ENCODE measurements at places on chromosomes 3 and 15.

- DNase-seq: no peak
These were observed 7.6 kb upstream of the FOXP1 start for GRCh38 chr3:71591101-71591500.

- DNase-seq: no peak
These were observed 463.0 kb downstream of the ERC2 start for GRCh38 chr3:56005196-56005805.

GRCh38 chr3:168511428-168512014 is 415.8 kb upstream of the GOLIM4 start:
- no peak for DNase-seq

- DNase-seq: no peak
These were observed 8.3 kb downstream of the ARL13B start for GRCh38 chr3:93988283-93988682.

DNA sequence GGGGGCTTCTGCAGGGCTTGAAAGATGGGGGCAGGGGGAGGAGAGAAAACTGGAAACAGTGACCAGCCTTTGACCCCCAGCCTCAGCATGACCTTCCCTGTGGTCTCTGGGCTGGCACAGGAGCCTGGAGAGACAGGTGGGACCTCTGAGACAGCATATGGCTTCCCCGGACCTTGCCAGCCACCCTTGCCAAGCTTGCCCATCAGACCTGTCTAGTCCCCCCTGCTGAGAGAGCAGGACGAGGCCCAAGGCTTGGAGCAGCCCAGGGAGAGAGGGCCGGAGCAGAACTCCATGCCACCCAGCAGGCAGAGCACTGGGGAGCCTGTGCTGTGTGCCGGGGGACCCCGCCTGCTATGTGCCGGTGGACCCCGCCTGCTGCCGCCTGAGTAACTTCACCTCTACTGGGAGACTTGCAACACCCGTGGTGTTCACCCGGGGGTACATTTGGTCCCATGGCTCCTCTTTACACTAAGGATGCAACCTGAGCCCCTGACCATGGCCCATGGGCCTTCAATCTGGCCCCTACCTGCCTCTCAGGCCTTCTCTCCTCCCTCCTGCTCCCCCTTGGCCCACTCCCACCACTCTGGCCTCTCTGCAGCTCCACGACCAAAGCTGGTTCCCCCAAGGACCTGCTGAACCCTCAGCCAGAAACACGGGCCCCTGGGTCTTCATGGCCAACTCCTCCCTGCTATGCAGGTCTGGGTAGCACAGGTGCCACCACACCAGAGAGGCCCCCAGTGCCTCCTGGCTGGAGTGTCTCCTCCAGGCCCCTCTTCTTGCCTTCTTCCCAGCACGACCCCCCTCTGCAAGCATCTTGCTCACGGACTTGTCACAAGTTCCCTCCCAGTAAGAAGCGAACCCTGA is 21.1 kb upstream of the SLC41A3 start:
- DNase-seq: no peak

- DNase-seq: peak; percentile 60
These were observed 1.9 kb downstream of the AEN start for GRCh38 chr15:88623061-88623460.

- DNase-seq: no peak
These were observed 68.1 kb upstream of the LPP start for GRCh38 chr3:188085584-188086560.

DNA sequence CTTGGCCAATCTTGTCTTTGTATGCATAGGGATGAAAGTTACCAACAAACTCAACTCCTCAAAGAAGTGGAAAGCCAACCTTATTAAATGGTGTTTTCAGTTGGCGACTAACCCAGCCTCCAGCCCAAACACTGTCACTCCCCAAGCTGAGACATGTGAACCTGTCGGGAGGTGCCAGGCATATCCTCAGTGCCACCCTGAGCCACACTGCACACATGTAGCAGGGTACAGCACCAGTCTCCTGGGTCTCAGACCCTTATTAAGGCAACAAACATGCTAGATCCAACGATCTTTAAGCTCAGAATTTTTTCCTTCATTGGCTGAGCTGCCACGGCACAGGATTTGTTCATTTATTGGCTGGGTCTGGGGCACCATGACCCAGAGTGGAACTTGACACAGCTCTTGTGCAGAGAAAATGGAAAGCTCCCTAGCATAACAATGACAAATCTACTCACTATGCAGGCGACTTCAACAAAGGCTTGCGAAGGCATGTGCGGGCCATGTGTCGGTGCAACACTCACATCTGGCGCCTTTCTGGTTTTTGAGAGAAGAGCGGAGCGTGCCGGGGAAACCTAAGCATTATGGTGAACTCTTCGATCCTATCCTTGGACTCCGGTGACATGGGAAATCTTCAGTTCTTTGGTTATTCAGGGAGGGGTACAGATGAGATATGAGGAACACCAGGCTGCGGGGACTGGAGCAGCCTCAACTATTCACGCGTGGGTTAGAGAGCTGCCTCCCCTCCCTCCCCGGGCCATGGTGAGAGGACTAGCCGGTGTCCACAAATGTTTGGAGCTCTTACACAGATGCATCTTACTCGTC is 190.1 kb downstream of the FAM43A start:
- no peak for DNase-seq

- no peak for DNase-seq
These were observed 197.1 kb downstream of the UACA start for GRCh38 chr15:70566047-70566835.

GRCh38 chr15:70516408-70517193 is 246.8 kb downstream of the UACA start:
- DNase-seq: no peak

DNA sequence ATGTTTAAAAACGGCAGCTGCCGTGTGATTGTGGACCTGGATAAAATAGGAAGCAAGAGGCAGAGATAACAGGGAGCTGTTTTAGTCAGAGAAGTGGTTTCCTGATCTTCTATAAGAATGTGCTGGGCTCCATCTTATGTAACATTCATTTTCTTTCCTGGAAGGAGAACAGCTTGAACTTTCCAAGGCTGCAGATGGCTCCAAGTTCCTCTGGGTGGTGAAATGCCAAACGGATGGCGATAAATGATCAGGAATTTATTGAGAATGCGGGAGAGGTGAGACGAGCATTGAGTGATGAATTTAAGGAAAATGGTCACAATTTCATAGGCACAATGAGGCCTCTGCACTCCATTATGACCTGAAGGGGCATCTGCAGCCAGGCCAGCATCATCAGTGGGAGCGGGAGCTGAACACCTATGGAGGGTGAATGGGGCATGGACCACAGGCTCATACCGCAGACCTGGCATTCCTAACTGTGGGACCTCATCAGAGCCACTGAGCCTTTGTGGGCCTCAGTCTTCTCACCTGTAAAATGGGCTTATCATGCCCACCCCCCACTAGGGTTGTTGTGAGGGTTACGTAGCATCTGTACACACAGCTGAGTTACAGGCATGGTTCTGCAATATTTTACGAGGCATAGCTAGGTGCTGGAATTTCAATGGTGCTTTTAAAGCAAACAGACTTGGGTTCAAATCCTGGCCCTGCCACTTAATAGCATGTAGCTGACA is 17.1 kb downstream of the MGLL start:
- no peak for DNase-seq

DNA sequence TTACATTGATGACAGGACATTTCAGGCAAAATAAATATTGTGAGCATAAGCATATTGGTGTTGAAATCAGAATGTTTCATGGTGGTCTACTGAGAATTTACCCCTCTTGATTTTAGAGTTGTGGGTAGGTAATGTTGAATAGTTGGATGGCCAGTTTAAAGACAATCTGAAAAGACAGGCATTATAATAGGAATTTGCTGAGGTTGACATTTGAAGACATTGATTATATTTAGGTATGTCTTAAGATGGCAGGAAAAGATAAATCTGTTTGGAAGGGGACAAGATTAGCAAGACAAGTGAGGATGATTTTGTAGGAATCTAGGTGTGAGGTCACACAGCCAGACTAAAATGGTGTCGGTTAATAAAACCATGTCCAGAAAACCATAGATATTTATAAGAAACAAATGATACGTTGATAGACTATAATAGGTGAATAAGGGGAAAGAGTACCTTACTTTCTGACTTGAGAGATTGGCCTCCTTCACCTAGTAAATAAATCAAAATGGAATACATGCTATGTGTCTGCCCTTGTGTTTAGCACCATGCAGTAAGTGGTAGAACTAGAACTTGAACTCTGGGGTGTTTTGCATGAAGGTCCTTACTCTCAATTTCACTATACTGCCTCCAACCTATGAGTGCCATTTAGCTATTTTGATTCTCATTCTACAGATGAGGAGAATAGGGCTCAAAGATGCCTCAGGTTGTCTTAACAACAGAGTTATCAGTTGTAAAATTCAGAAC is 57.9 kb downstream of the ALCAM start:
- no peak for DNase-seq

DNA sequence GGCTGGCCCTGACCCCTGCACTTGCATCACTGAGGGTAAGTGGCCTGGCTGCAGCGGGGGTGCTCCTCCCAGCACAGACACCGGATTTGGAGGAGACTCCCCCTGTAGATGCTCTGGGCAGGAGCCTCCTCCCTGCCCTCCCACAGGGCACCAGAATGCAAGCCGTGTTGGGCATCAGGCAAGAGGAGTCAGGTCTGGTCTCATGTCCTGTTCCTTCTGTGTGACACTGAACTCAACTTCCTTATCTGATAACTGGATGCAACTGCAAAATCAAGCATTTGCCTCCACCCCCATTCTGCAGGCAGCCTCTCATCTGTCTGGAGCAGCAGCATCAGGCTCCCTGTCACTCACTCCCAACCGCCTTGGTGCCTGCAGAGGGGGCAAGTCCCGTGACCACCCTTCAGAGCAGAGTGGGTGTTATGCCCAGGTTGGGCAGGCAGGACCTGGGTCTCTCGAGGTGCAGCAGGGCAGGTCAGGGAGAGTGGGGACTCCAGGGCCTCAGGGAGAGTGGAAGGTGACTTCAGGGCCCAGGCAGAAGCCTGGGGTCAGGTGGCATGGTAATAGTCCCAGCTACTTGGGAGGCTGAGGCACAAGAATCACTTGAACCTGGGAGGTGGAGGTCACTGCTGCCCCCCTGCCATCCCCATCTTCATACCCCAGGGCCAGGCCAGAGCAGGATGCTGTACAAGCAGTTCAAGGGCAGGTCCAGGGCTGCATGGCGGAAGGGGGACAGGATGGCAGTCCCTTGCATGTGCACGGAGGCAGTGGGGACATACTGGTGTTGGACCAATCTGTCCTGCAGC is 10.5 kb upstream of the RPL29 start:
- no peak for DNase-seq

GRCh38 chr3:1287815-1288214 is 195.0 kb downstream of the CNTN6 start:
- no peak for DNase-seq

GRCh38 chr3:187334904-187335303 is 33.3 kb upstream of the RTP4 start:
- DNase-seq: no peak

DNA sequence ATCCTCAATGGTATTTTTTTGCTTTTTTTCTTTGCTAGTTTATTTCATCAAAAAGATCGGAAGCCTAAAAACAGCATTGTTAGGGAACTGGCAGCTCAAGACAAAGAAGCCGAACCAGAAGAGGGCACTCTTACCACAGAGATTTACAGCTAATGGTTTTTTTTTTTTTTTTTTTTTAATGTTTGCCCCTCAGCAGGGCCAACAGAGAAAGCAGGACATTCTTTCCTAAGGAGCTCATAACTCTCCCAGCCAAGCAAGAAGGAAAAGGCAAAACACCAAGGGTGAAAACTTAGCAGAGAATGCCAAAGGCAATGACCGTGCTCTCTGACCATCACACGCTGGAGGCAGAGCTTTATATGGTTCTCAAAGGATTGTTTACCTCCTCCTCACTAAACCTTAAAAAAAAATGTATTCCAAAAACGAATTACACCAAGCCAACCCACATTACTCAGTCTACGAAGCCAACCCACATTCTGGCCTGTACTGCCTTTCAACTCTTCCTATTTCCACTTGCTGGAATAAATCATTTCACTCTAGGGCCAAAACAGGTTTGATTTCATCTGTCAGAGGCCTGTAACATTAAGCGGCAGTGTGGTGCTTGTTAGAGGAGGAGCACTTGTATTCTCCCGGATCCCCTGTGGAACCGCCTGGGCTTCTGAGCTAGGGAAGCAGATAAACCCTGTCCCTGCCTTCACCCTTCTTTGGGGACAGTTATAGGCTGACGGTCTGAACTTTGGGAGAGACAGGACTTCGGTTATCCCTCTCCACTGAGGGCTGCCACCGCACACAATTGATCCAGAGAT is 35.6 kb upstream of the GYG1 start:
- DNase-seq: no peak

GRCh38 chr3:177284383-177284881 is 87.2 kb upstream of the TBL1XR1 start:
- peak; percentile 21 for DNase-seq

- DNase-seq: no peak
These were observed 16.9 kb downstream of the APOD start for GRCh38 chr3:195566797-195567196.

- no peak for DNase-seq
These were observed 63.2 kb downstream of the PDE8A start for GRCh38 chr15:85044894-85045293.

- DNase-seq: no peak
These were observed 399.4 kb downstream of the ROBO1 start for GRCh38 chr3:79368403-79368802.

GRCh38 chr3:155664925-155665695 is 79.8 kb downstream of the PLCH1 start:
- DNase-seq: no peak

DNA sequence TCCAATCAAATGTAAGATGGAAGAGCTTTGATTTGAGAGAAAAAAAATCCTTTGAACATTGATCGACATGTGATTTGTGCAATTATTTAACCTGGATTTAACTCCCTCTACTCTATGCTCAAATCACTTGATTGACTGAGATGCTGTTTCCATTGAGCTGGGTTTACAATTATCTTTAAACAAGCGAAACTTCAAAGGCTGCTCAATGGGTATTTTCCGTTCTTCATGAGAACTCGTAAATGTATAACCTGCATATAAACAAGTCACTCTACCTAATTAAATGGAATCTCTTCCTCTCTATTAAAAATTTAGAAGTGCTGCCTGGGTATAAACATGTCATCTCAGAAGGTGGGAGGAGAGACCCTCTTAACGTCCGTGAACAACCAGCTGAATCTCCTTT is 71.9 kb downstream of the ANXA2 start:
- no peak for DNase-seq

DNA sequence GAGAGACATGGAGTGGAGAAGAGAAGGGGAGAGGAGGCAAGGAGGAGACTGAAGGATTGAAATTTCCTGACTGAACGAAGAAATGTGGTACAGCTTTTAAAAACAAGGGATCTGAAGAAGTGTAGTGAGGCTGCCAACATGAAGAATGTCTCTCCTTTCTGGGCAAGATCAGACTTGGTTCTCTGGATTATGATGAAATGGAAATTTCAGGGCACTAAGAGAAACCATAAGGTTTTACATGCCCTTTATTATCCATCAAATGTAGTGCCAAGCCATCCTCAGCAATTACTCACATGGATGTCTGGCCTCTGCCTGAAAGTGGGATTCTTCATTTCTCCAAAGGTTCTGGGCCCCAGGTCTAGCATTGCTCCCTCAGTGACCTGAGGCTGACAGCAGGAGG is 77.6 kb upstream of the CCDC80 start:
- DNase-seq: no peak
